ENCODE measurements at places on chromosomes 5 and 9.
A peak's percentile ranks its signal among the peaks of the same experiment; 100 is the strongest.

DNA sequence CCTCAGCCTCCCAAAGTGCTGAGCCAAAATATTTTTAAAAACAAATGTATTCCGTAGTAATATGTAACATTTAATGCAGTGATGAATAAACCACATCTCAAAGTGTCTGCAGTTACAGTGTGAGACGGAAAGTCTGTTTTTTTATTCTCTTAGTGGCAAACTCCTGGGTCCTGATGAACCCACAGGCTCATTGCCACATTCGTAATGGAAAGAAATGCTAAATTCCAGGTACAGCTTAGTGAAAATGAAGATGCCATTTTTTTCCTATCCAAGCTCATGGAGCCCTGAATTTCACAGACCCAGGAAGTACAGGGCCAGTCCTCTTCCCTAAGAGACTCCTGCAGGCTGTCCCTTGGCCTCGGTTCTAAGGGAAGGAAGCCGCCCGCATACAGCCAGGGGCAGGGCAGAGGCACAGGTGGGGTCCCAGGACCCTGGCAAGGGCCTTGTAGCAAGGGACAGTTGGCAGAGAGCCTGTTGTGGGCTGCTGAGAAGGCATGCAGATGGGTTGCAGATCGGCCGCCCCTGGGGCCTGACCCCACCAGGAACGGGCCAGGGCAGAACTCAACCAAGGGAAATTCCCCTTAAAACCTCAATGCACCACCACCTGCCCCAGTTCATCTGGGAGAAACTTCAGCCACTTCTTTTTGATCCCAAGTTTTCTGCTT is 36.2 kb downstream of the IPPK start:
- no peak for DNase-seq

DNA sequence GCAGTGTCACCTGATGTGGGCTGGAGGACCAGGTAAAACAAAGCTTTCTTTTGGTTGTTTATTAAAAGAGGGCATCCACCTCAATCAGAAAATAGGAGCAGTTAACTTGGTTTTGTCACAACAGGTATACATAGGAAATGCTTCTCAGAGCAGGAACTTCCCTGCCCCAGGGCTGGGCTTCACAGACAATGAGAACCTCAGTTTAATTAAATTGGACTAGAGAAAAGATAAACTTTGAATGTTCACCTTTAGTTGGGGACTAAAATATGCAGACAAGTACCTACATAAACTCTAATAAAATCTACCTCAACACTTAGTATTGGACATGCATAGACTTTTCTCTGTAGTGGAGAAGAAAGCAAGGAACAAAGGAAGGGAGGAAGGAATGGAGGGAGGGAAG is 392.0 kb downstream of the ENC1 start:
- DNase-seq = no peak

- no peak for DNase-seq
Observed at GRCh38 chr5:135193213-135194125, 159.4 kb upstream of the PITX1 start.

GRCh38 chr9:128203707-128204551 is 750 bp downstream of the DNM1 start:
- no peak for DNase-seq

- no peak for DNase-seq
Observed at GRCh38 chr5:64340293-64340692, 165.5 kb upstream of the RGS7BP start.

GRCh38 chr9:79928661-79929223 is 357.0 kb downstream of the TLE4 start:
- no peak for DNase-seq

GRCh38 chr5:18765304-18765703 is 1131.0 kb downstream of the TAF11L14 start:
- DNase-seq = no peak

- no peak for DNase-seq
Observed at GRCh38 chr5:143261748-143262392, 141.6 kb downstream of the NR3C1 start.

- DNase-seq = no peak
Observed at GRCh38 chr5:17364987-17365810, 132.8 kb upstream of the TAF11L2 start.

DNA sequence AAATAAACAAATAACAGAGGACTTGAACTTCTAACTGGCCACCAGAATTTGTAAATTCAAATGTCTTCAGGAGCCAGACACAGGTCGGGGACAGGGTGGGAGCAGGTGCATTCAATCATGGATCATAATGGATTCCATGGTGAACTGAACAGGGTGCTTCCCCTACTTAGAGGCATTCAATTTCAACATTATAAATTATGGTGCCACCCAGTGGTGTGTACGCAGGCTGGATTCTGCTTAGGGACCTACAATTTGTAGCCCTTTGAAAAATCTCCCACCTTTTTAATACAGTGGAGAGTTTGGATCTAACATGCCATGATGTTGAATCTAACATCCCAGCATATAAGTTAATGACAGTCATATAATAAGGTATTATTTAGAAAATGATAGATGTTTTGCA is 22.3 kb downstream of the KLF9 start:
- DNase-seq = no peak

GRCh38 chr5:172303162-172303561 is 19.6 kb upstream of the UBTD2 start:
- DNase-seq = no peak

DNA sequence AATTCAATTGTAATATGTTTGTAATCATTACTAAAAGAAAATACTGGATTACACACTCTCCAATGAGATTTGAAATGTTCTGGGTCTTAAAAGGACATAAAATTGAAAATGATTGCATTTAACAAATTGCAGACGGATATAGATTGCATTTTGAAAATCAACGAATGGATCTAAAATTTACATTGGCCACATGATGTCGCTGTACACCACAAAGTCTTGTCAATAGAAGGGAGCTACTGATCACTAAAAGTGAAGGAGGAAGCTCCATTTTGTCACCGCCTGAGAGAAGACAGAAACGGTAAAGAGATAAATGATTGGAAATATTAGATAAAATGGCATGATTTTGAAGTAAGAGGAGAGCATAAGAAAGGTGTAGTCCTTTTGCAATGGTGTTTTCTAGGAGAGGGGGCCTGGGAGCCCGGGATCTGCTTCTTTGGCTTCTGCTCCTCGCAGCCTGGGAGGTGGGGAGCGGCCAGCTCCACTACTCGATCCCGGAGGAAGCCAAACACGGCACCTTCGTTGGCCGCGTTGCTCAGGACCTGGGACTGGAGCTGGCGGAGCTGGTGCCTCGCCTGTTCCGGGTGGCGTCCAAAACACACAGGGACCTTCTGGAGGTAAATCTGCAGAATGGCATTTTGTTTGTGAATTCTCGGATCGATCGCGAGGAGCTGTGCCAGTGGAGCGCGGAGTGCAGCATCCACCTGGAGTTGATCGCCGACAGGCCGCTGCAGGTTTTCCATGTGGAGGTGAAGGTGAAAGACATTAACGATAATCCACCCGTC is at the start of gene PCDHA1:
Gene PCDHA1 (plus strand): TSS at position 236 of the 782 bp plus-strand sequence.
- no peak for DNase-seq

DNA sequence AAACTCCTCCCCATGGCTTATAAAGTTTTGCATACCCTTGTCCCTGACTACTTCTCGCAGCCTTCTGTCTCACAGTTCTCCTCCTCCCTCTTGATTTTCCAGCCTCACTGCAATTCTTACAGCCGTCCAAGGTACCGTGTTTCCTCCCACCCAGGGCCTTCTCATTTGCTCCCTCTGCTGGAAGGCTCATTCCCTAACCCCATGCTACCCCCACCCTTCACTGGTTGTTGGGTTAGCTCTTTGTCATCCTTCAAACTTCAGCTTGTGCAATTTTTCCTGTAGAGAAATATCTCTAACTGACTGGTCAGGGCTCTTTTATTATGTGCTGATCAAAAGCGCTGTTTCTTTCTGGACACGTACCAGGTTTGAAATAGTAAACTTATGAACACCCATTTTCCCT is 329.2 kb downstream of the EBF1 start:
- no peak for DNase-seq

DNA sequence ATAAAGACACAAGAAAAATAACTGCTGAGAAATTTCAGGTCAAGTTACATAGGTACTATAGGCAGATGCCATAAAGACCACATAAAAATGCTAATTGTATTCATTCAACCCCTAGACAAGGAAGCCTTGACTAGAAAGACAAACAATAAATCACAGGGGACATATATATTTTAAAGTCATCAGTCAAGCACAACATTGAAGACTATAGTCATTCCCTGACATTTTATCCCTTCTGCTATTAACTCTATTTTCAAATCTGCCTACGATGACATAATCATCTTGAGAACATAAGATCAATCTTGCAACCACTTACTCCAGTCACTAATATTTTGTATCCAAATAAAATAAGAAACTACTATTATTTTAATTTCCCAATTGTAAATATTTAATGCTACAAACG is 38.3 kb downstream of the FAM13B start:
- no peak for DNase-seq

DNA sequence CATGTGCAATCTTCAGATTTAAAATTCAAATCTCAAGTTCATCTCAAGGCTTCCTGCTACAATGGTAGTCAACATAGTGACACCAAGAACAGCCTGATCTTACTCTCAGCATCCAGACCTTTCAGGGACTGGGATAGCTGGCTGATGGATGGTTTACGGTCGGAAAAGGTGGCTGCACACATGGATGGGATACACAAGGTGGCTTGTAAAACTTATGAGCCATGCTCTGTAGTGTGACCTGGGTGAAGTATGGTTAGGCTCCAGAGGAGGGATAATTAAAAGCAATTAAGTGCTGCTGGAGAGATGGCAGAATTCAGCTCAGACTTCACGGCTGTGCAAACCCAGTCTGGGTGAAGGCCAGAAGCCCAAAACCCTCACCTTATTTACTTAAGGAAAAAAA is 379.5 kb downstream of the NFIB start:
- no peak for DNase-seq

GRCh38 chr9:107635803-107636174 is 146.2 kb upstream of the KLF4 start:
- no peak for DNase-seq

DNA sequence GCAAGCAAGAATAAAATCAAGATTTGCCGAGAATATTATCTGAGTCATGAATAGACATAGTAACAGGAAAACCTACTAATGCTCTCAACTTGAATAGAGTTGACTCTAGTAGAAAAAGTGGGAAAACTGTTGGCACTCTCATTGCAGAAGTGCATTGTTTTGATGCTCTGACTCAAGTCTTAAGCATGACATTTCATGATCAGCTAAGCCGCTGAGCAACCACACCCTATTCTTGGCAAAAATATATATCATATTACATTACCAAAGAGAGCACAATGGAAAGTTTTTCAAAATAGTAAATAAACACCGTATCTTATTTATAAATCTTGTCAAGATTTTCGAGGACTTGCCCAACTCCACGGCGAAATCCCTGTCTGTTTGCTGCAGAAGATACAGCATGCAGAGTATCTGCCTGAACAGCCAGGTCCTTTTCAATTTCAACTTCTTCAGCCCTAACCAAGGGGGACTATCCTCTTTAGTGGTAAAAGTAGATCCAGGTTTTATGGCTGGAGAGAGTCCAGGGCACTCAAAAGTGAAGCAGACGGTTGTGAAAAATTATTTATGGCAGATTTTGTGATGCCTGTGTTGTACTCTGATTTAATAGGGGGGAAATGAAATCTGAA is 13.9 kb upstream of the ADAMTSL1 start:
- peak; percentile 37 for DNase-seq

DNA sequence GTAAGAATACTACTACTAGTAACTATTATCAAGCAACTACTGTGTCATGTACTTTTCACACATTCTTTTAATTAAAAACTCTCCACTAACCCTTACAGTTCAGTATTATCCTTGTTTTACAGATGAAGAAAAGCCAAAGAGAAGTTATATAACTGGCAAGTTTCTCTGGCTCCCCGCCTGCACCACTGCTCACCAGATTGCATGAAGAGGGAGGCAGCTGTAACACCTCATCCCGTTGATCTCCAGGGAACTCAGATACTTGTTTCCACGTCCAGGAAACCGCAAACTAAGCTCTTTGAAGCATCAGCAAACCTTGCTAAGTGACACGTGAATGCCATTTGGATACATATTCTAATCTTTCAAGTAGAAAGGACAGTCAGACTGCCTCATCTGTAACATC is 70.3 kb downstream of the RIGI start:
- no peak for DNase-seq

- no peak for DNase-seq
Observed at GRCh38 chr5:128093368-128093767, 9.8 kb downstream of the SLC12A2 start.

DNA sequence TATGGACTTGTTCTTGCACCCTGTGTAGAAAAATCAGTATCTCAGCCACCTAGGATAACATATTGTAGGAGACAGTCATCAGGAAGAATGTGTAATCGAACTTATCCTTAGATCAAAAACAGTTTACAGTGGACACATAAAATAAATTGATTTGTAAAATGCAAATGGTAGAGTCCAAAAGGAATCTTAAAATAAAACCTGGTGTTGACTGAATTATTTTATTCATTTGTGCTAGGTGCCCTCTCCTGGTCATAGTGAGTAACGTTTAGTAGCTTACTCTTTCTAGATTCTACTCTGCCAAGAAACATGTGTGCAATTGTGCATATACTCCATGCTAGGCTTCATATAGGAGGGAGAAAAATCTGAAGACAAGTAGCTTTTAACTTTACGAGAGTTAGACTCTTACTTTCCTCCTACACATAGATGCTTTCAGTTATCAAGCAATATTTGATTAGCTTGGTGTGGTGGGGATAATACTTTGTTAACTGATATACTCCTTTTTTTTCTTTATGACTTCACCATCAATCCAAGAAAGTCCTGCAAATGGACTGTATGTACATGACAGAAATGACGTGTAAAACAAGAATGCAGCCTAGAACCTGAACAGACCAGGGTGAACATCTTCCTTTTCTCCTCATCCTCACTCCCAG is 23.7 kb upstream of the LOX start:
- DNase-seq = no peak

DNA sequence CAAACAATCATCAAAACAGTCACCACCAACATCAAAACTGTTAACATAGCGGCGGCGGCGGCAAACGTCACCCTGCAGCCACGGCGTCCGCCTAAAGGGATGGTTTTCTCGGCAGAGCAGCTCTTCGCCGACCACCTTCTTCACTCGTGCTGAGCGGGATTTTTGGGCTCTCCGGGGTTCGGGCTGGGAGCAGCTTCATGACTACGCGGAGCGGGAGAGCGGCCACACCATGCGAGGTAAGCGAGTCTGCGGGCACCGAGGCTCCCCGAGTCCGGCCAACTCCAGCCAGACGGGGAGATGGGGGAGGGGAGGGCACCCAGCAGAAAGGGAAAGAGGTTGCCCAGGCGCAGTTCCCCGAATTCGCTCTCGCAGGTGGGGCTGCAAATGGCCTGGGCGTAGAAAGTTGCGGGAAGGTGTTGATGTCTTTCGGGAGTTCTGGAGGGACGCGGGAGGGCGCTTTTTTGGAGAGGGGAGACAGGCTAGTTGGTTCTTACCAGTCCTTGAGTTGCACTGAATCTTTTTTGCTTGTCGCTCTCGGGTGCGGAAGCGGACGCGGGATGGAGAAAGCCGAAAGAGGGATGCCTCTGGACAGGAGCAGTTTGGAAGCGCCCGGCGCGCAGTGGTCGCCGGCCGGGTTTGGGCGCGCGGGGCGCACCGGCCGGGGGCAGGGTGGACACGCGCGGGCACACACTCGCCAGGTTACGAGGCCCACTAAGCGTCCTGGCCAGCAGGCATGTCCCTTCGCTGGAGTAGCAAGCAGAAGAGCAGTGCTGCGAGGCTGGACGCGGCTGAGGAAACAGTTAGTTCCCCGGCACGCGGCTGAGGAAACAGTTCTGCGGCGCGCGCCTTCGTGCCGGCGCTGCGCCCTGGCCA is 849 bp downstream of the RORB start:
- DNase-seq = no peak
